MCF 10A (cell line): ENCODE measurements at places on chromosomes 2 and 18. TPM values are rescaled to one million over a fixed set of nuclear protein-coding genes. Genes with fewer than 3 reads are reported as not detected.
A peak's percentile ranks its signal among the peaks of the same experiment; 100 is the strongest.

The SPATA3 gene
- total RNA-seq: not detected in 2 replicates

The ASIC4 gene
- total RNA-seq: 0.17 TPM in 1 of 2 replicates, not detected in the other

The PSMA8 gene
- not detected in 2 replicates for total RNA-seq

The ABCB11 gene
- total RNA-seq: 0.05 TPM in 1 of 2 replicates, not detected in the other

The USP40 gene
- total RNA-seq: 56.3 and 67.3 TPM in 2 replicates

The CYS1 gene
- total RNA-seq: not detected in 2 replicates

The LCT gene
- not detected in 2 replicates for total RNA-seq

The WBP1 gene
- total RNA-seq: 45.7 and 46.5 TPM in 2 replicates

DNA sequence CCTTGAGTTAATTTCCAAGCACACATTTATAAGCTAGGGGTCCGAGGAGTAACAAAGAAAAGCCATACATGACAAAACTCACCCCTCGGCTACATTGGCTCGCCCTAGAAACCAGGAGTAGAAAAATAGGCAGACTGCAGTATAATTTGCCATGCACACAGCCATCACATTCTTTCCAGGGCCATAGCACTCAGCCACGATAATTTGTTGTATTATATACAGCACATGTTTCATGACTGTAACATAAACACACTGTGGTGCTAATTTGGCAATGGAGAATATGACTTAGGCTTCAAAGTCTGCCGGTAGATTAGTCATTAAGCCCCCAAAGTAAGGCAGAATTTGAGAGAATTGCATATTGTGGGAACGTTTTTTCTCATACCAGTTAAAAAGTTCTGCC lies 254.9 kb downstream of the ZNF521 start:
- H3K27me3 ChIP-seq: no peaks in the 10 kb centered on the region
- H3K4me1 ChIP-seq: no peaks in the 10 kb centered on the region
- H3K4me3 ChIP-seq: no peak overlapping the region
- no peak for DNase-seq

- DNase-seq: no peak
- peaks cover 11% of the 10 kb centered on the region for H3K36me3 ChIP-seq
- H3K4me3 ChIP-seq: no peak overlapping the region
- H3K27ac ChIP-seq: no peak overlapping the region
- no peaks in the 10 kb centered on the region for H3K4me1 ChIP-seq
These were observed 54.7 kb downstream of the BIN1 start for GRCh38 chr2:127052057-127052770.

DNA sequence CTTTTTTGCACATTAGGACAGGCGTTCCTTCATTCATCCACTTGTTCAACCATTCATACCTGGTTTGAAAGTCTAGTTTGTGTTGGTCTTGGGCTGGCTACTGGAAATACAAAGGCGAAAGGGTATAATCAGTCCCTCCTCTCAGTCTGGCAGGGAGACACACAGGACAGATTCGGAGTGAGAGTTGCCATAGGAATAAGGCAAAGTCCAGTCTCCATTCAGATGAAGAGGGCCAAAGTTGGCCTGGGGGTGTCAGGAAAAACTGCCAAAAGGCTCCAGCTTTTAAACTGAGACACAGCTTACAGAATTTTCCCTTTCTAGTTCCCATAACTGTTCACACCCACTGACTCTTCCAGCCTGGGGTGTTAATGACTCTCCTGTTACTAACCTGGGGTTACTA lies 96.3 kb upstream of the AQP4 start:
- no peaks in the 10 kb centered on the region for H3K4me1 ChIP-seq
- H3K4me3 ChIP-seq: no peak overlapping the region
- no peaks in the 10 kb centered on the region for H3K36me3 ChIP-seq
- H3K27me3 ChIP-seq: no peaks in the 10 kb centered on the region
- H3K27ac ChIP-seq: no peak overlapping the region

DNA sequence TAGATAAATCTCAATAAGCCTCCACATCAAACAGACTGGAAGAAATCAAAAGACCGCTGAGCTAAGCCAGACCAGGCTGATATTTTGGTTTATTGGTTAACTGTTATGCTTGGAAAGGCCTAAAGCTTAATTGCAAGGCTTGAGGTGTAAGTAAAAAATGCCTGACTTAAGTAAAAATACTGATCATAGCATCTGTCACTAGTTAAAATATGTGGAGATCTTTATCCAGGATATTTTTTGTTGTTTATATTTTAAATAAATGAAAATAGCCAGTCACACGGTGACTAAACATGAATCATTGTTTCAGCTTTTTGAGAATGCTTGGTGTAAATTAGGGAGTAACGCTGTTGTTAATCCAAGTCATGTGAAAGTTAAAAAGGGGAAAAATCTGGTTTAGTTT lies 127.9 kb downstream of the THADA start:
- no peaks in the 10 kb centered on the region for H3K27me3 ChIP-seq
- peak; percentile 53 for DNase-seq
- peak overlapping the region; percentile 94 for H3K27ac ChIP-seq
- H3K4me1 ChIP-seq: peaks cover 45% of the 10 kb centered on the region

GRCh38 chr18:58484989-58485981 lies 143.6 kb downstream of the ALPK2 start:
- H3K36me3 ChIP-seq: no peaks in the 10 kb centered on the region
- no peaks in the 10 kb centered on the region for H3K4me1 ChIP-seq
- no peak overlapping the region for H3K27ac ChIP-seq
- H3K4me3 ChIP-seq: no peak overlapping the region

- no peak overlapping the region for H3K27ac ChIP-seq
- H3K27me3 ChIP-seq: no peaks in the 10 kb centered on the region
- H3K4me1 ChIP-seq: peaks cover 7% of the 10 kb centered on the region
- no peak overlapping the region for H3K4me3 ChIP-seq
- H3K36me3 ChIP-seq: no peaks in the 10 kb centered on the region
- DNase-seq: no peak
These were observed 138.1 kb downstream of the LRRC30 start for GRCh38 chr18:7369006-7369405.

DNA sequence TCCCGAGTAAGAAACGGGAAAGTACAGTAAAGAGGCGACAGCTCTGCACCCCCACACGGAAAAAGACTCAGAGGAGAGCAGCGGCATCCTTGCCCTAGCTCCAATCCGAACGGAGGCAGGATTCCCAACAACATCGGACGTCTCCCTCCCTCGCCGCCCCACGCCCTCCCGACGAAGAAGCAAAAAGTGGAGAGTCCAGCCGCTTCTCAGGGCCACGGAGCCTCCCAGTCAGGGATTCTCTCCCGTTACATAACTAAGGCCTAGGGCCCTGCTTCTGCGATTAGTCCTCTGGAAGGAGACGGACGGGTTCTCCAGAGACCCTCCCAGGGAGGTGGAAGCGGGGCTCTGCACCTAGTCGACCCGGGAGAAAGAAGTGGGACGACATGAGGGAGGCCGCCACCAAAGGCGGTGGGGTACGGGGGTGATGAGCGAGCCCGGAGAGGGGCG lies 587 bp downstream of the SUMO1 start:
- DNase-seq: peak; percentile 50
- peaks cover 8% of the 10 kb centered on the region for H3K4me1 ChIP-seq
- peaks cover 7% of the 10 kb centered on the region for H3K36me3 ChIP-seq

GRCh38 chr2:120990451-120990871 lies 254.8 kb downstream of the GLI2 start:
- H3K36me3 ChIP-seq: no peaks in the 10 kb centered on the region
- H3K4me3 ChIP-seq: no peak overlapping the region
- no peaks in the 10 kb centered on the region for H3K4me1 ChIP-seq
- no peaks in the 10 kb centered on the region for H3K27me3 ChIP-seq

DNA sequence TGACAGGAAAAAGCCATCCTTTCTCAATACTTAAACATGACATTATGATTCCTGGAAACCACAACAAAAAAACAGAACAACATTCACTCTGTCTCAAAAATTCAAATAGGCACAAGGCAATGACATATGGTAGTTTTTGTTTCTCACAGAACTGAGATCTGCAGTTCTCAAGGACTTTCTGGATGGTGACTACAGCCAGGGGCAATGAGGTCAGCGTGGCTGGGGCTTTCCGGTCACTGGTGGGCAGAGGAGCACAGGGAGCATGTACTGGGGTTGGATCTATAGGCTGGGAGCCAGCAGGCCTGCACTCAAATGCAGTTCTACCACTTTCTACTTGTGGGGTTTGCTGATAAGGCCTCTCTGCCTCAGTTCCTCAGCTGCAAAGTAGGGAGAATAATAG lies 72.0 kb downstream of the CTAGE1 start:
- no peak overlapping the region for H3K27ac ChIP-seq
- DNase-seq: no peak
- H3K4me3 ChIP-seq: no peak overlapping the region
- peaks cover 19% of the 10 kb centered on the region for H3K4me1 ChIP-seq
- H3K36me3 ChIP-seq: no peaks in the 10 kb centered on the region
